ENCODE measurements at places on chromosomes 2 and 18.

DNA sequence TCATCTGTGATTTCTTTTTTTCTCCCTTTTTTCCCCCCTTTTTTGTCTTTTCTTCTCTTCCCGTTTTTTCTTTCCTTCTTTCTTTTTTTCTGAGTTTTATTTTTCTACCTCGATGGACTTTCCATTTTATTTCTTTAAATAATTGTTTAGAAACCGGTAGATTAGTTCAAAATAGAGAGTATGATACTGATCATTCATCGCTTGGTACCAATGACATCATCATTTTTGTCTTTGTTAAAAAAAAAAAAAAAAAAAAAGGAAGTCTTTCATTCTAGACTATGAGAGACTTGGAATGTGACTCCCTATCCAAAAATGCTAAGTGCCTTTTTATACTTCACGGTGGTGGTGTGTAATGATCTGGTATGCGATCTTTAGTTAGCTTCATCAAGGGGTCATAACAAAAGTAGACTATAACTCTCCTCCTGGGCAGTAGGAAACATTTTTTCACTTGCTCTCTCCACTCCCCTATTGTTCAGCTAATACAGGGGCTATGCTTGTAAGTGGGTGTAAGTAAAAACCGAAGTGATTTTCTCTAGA, 1517.5 kb upstream of the ZEB2 start:
- peak; percentile 18 for DNase-seq

DNA sequence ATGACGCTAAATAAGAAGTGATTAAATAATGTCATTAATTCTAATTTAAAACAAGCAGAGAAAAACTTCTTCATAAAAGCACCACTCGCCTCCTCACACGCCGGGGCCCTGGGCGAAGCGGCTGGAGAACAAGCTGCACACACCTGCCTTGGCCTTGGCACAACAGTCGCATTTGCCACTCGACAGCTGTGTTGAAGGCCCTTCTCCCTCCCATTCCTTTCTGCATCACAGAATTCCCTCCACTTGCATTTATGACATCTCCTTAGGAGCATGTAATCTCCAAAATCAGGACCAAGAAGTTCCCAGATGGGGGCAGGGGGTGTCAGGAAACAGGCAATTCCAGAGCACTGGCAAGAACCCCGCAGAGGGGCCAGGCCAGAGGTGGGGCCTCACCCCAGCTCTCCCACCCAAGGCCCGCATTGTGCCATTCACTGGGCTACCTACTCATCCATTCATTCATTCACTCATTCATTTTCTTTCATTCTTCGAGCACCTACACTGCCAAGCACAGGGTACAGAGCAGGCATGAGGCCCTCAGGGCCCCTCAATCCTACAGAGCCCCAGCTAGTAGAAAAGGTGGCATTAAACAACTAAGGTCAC, 6.4 kb downstream of the HDAC4 start:
- no peak for DNase-seq

DNA sequence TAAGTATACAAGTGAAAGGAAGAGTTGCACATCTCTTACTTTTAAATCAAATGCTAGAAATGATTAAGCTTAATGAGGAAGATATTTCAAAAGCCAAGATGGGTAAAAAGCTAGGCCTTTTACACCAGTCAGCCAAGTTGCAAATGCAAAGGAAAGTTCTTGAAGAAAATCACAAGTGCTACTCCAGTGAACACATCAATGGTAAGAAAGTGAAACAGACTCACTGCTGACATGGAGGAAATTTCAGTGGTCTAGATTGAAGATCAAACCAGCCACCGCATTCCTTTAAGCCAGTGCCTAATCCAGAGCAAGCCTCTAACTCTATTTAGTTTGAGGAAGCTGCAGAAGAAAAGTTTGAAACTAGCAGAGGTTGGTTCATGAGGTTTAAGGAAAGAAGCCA, 79.1 kb downstream of the RBBP8 start:
- no peak for DNase-seq

DNA sequence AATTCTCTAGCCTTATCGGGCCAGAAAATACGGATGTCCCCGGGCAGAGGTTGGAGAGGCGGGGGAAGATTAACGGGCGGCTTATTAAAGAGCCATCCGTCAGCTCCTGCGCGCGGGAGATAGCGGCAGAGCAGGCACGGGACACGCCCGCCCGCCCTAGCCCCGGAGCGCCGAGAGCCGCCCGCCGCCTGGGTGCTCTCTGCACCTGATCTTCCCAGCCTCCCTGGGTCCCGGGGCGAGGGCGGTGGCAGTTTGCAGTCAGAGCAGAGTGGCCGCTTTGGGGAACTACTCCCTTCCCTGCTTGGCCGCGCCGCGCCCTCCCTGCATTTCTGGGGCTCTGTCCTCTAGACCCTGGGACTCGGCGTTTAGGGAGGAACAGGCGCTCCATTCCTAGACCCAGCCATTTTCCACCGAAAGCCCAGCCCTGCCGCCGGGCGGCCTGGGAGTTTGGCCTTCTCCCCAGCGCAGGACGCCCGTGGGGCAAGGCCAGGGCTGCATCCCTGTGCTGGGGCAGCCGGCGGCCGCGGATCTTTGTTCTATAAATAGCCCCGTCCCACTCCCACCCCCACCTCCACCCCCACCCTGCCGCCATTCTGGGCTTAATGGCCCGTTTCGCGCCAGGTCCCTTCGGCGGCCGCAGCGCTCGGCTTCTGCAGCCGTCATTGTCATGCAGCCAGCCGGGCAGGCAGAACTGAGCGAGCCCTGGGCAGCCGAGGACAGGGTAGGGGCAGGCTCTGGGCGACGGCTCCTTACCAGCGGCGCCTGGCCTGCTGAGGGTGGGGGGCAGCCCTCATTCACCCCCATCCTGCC, 6.6 kb downstream of the GAD1 start:
- no peak for DNase-seq

DNA sequence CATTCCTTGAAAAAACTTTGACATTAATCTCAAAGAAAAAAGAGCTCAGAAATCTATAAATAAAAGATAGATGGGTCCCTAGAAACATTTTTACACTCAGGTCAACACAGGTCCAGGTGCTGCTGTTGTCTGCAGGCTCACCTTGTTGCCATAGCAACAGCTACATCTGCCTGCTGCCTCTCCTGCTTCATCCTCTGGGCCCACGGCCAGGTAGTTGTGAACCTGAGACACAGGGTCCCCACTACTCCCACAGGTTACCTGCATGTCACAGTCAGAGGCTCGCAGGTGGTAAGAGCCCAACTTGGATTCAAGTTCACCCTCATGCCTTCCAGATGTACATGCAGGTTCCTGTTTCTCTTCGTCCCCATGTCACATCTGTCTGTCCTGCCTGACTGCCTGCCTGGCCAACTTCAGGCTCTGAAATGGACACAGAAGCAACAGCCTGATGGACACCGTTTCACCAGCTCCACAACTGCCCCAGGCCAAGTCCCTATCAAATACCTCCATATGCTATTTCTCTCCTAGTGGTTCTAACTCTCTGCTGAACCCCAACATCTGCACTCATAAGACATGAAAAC, 88.3 kb upstream of the SALL3 start:
- DNase-seq: no peak

DNA sequence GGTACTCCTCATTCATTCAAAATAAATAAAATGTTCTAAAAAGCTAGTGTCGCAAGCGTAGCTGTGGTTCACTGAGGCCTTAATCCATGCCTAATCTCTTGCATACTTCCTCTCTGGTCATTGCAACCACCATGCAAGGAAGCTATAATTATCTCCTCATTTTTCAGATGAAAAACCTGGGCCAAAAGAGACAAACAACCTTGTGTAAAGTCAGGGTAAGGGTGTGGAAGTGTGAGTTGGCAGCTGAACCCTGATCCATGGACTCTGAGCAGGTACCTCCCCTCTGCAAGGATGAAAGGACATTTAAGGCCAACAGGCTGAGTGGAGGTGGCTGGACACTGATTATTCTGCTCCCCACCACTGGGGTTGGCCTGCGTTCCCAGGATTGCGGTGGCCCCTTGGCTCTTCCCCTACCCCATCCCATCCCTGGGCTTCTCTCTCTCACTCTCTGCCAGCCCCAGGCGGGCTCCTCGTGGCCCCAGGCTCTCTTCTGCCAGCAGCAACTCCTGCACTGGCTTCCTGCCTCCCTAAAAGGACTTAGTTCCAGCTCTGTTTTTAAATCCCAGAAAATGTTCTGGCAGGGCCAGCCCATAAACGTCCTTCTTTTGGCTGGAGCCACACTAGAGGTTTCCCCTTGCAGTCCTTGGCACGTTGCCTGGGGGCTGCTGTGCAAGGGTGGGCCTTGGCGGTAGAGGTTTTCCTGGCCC, 72.0 kb upstream of the AFF3 start:
- DNase-seq: no peak

DNA sequence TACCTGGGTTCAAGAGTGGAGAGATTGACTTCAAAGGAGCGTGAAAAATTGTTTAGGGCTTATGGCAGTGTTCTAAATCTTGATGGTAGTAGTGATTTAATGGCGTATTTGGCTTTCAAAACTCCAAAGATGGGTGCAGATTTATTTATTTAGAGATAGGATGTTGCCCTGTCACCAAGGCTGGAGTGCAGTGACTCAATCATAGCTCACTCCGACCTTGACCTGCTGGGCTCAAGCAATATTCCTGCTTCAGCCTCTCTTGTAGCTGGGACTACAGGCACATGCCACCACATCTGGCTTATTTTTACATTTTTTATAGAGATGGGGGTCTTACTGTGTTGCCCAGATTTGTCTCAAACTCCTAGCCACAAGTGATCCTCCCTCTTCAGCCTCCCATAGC, 52.5 kb downstream of the FAM117B start:
- DNase-seq: peak; percentile 75

GRCh38 chr2:206423147-206423546, 20.2 kb upstream of the ADAM23 start:
- DNase-seq: peak; percentile 32

DNA sequence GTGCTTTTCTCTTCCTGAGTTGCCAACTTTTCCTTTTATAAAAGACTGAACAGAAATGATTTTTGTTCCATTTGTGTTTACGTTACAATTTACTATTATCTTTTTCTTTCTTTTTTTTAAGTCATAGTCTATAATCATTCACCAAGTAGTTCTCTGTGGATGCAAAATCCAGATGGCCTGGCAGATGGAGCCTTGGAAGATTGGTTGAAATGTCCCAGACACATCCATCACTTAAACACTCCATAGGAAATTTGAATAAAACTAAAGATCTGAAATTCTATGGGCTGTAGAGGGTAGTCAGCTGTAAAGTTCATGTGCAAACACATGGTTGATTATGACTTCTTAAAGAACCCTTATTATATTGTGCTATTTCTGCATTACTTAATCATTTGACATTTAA, 164.8 kb upstream of the DOCK10 start:
- no peak for DNase-seq

- DNase-seq: no peak
Measured at GRCh38 chr2:118056165-118056534, 32.1 kb upstream of the INSIG2 start.

GRCh38 chr2:59568461-59568860, 985.0 kb downstream of the BCL11A start:
- DNase-seq: no peak

GRCh38 chr2:46367286-46367685, 70.1 kb downstream of the EPAS1 start:
- no peak for DNase-seq

GRCh38 chr2:12363569-12363968, 353.2 kb upstream of the TRIB2 start:
- DNase-seq: no peak

GRCh38 chr2:242053921-242054320, 184.4 kb downstream of the RTP5 start:
- DNase-seq: no peak

GRCh38 chr2:109028277-109028676, 39.3 kb upstream of the EDAR start:
- no peak for DNase-seq

DNA sequence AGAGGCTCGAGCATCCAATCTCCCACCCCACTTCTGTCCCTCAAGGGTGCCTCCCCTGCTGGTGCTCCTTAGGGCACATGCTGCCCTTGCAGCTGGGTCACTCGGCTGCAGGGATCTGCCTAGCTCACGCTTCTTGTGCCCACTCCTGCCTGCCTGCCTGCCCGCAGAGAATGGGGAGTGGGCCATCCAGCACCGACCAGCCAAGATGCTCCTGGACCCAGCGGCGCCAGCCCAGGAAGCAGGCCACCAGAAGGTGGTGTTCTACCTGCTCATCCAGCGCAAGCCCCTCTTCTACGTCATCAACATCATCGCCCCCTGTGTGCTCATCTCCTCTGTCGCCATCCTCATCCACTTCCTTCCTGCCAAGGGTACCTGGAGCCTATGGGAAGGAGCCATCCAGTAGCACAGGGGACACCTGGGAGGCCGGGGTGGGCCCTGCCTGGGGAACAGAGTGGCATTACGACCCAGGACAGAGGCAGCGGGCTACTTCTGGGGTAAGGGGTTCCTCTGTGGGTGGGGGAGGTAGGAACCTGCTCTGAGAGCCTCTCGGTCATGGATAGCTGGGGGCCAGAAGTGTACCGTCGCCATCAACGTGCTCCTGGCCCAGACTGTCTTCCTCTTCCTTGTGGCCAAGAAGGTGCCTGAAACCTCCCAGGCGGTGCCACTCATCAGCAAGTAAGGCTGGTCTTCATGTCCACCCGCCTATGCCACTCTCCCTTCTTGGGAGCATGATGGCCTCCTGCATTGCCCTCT, 3.4 kb downstream of the CHRNG start:
- no peak for DNase-seq

DNA sequence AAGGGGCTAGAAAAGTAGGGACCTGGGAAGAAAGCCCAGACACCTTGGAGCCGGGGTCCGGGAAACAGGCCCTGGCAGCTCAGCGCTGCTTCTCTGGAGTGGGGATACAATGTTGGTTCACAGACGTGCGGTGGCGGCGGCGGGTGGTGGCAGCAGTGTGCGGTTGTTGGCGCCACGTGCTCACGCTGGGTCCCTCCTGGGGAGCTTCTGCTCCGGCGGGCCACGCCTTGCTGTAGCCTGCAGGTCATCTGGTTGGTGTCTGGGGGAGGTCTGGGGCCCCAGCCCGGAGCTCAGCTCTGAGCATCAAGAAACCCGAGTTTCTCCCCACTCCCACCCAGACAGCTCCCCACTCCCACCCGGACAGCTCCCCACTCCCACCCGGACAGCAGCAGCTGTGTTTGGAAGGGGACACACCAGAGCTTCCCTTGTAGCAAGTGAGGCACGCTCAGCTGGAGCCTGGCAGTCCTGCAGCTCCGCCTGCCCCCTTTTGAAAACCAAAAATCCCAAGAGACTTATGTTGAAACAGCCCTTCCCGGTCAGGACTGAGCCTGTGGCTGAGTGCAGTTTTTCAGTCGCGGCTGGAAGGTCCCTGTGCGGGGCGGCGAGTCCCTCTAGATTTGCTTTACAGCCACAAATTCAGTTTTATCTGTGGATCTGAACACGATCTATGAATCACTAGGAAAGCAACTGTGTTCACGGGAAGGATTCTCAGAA, 46.9 kb downstream of the NFATC1 start:
- no peak for DNase-seq

DNA sequence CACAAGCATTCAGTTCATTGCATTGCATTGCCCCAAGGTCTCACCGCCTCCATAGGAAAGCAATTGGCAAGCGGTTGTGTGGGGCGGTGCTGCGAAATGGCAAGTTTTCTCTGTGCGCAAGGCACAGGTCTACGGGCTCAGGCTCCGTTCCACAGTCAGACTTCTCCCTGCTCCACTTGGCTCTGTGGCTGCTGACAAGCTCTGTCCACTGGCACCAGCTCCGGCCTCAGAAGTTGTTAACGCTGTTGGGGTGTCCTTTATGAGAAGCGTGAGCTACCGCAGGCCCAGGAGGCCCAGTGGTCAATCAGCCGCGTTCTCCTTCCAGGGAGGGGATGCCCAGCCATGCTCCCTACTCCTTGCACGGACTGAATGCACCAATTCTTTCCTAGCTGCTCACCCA, 87.0 kb upstream of the GATA6 start:
- DNase-seq: no peak

All from M059J (cell line).